ENCODE measurements at places on chromosomes 5 and 9. TPM values are rescaled to one million over a fixed set of nuclear protein-coding genes. Genes with fewer than 3 reads are reported as not detected.

The IFNB1 gene
- not detected for polyA plus RNA-seq

The KLHL9 gene
- 7.8 TPM for polyA plus RNA-seq

The VCAN gene
- polyA plus RNA-seq = 0.84 TPM

The ZNF354B gene
- 11.8 TPM for polyA plus RNA-seq

The MIGA2 gene
- 27.8 TPM for polyA plus RNA-seq

The DOK3 gene
- polyA plus RNA-seq = 6.5 TPM

The COL27A1 gene
- polyA plus RNA-seq = 71.1 TPM

The ORM1 gene
- 0.82 TPM for polyA plus RNA-seq

The DBH gene
- 0.08 TPM for polyA plus RNA-seq

The CTNND2 gene
- 30.7 TPM for polyA plus RNA-seq

The MRPL41 gene
- polyA plus RNA-seq = 49.6 TPM

The IL5 gene
- polyA plus RNA-seq = not detected

The CSNK1A1 gene
- polyA plus RNA-seq = 41.0 TPM

The CNTNAP3B gene
- 1.7 TPM for polyA plus RNA-seq

The ADGRD2 gene
- polyA plus RNA-seq = not detected

The PCDHGB7 gene
- 1.1 TPM for polyA plus RNA-seq

The BTNL9 gene
- polyA plus RNA-seq = 38.2 TPM

The RNF180 gene
- polyA plus RNA-seq = 1.3 TPM

The C5orf52 gene
- not detected for polyA plus RNA-seq

The TXNDC8 gene
- polyA plus RNA-seq = not detected

The CANX gene
- polyA plus RNA-seq = 66.3 TPM

The KIAA1958 gene
- 1.4 TPM for polyA plus RNA-seq

The CNTFR gene
- 2.5 TPM for polyA plus RNA-seq

The IFNA21 gene
- polyA plus RNA-seq = not detected

The PDE6A gene
- not detected for polyA plus RNA-seq

The ZNF462 gene
- polyA plus RNA-seq = 1.7 TPM

The PDLIM4 gene
- polyA plus RNA-seq = 10.7 TPM

The SUSD1 gene
- 2.6 TPM for polyA plus RNA-seq

The GADD45G gene
- 220 TPM for polyA plus RNA-seq

The OBP2B gene
- polyA plus RNA-seq = not detected

The GARIN3 gene
- polyA plus RNA-seq = not detected

The PRKAA1 gene
- polyA plus RNA-seq = 17.5 TPM

The LPAR1 gene
- polyA plus RNA-seq = 5.5 TPM

The KIAA0825 gene
- 0.49 TPM for polyA plus RNA-seq

The PCAT7 gene
- 0.28 TPM for polyA plus RNA-seq

The PCDHA12 gene
- polyA plus RNA-seq = 0.54 TPM

The IL13 gene
- polyA plus RNA-seq = 0.07 TPM

The RNF208 gene
- polyA plus RNA-seq = 20.7 TPM

The CD274 gene
- 1.4 TPM for polyA plus RNA-seq

The FOXD4L5 gene
- polyA plus RNA-seq = not detected

The PCDHB14 gene
- 2.9 TPM for polyA plus RNA-seq

The PRRT1B gene
- 5.0 TPM for polyA plus RNA-seq

The PCDHGB1 gene
- 1.1 TPM for polyA plus RNA-seq

The FAM151B gene
- 1.2 TPM for polyA plus RNA-seq

The SHLD3 gene
- 1.8 TPM for polyA plus RNA-seq

The POLR3G gene
- 0.53 TPM for polyA plus RNA-seq

The F2RL1 gene
- 19.3 TPM for polyA plus RNA-seq

The PCDHA1 gene
- 0.04 TPM for polyA plus RNA-seq

The ADAMTSL1 gene
- polyA plus RNA-seq = 0.73 TPM

The CRB2 gene
- polyA plus RNA-seq = 0.08 TPM

The STK32A gene
- polyA plus RNA-seq = 1.7 TPM

The RGS7BP gene
- polyA plus RNA-seq = 0.16 TPM

The GLE1 gene
- polyA plus RNA-seq = 5.1 TPM

The PCDHGA10 gene
- polyA plus RNA-seq = 0.95 TPM

The SLC4A9 gene
- 1.0 TPM for polyA plus RNA-seq

The RGS14 gene
- 24.7 TPM for polyA plus RNA-seq

The CNTLN gene
- 1.2 TPM for polyA plus RNA-seq

The ANXA1 gene
- 34.2 TPM for polyA plus RNA-seq

Data from pancreas (tissue), 10 donors.